Activated CD8-positive, alpha-beta memory T cell treated with anti-CD3 and anti-CD28 coated beads for 24 hours (primary cell): ENCODE measurements at places on chromosomes 16 and 17.

DNA sequence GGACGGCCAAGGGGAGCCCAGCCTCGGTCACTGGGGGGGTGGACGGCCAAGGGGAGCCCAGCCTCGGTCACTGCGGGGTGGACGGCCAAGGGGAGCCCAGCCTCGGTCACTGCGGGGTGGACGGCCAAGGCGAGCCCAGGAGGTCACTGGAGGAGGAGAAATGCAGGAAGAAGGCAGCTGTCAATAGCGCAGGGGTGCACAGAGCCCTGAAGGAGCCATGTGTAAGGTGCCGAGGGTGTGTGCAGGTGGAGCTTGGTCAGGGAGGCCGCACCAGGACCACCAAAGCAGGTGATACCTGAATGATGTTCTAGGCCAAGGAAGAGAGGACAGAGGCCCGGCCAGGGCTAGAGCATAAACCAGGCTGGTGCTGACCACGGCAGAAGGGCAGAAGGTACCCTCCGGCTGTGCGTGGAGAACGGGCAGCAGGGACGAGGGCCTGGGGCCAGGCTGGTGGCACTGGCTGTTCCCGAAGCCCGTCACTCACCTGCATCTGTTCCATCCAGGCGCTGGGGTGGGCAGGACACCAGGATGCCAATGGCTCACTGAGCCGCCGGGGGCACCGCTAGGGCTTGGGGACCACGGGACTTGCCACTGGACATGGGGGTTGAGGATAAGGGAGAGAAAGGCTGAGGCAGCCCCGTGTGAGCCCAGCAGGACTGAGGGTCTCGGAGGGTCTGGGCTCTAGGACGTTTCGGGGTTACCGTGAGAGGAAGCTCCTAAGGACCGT is 5.9 kb upstream of the CCDC57 start:
- DNase-seq = no peak

DNA sequence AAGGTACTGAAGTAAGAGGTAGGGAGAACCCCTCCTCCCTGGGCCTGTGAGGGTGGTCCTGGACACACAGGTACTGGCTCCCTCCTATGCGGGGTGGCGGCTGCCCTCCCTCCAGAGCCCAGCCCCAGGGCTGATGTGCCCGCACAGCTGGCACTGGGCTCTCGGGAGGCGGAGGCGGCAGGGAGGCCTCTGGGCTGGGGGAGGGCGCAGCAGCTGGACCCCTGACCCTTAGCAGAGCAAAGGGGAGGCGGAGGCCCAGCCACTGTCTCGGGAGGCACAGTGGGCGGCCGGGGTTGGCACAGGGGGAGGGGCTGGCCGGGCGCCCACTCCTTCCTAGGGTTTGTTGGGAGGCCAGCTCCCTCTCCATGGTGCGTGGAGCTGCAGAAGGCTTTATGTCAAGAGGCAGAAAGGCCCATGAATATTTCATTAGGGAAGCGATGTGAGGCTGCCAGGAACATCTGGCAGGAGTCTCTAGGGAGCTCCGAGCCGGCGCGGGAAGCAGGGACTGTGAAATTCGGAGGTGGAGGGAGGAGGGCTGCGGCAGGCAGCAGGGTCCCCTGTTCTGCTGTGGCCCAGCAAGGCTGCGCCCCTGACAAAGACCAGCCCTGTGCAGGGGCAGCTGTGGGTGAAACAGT is 44.1 kb upstream of the ACSF3 start:
- DNase-seq = no peak

- DNase-seq = no peak
Measured at GRCh38 chr17:65085397-65085796, 28.9 kb upstream of the GNA13 start.

- no peak for DNase-seq
Measured at GRCh38 chr17:34172390-34172918, 82.6 kb upstream of the CCL2 start.

- DNase-seq = no peak
Measured at GRCh38 chr16:22089910-22090309, 2.4 kb upstream of the VWA3A start.

DNA sequence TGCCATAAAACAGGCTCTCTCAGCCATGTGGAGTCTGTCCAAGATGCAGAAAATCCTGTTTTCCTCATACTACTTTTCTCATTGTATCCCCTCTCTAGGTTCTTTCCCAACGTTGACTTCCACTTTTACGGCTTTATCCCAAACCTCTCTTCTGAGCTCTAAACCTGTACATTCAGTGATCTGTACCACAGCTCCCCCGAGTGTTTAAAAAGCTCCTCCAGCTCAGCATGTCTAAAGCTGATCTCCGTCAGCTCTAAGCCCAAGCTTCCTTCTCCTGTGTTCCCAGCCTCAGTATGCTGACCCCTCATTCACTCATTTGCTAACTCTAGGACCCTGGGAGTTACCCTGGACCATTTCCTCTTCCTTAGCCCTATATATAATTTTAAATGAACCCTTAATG is 144.6 kb downstream of the DNAH9 start:
- DNase-seq = no peak

- no peak for DNase-seq
Measured at GRCh38 chr17:80849119-80849518, 142.5 kb upstream of the CHMP6 start.

DNA sequence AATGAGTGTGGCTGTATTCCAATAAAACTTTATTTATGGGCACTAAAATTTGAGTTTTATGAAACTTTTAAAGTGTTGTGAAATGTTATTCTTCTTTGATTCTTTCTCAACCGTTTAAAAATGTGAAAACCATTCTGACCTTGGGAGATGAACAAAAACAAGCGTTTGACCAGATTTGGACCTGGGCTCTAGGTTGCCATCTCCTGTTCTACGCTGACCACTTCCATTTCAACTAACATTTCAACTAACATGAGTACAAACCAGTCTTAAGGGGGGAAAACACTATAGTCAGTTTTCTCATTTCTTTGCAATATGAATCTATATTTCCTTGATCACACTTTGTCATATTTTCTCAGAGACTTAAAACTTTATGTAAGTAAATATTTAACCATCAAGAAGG is 118.4 kb upstream of the IRX5 start:
- no peak for DNase-seq

GRCh38 chr16:26261621-26262020 is 569.9 kb downstream of the HS3ST4 start:
- DNase-seq = no peak

GRCh38 chr17:56636265-56636664 is 42.8 kb downstream of the NOG start:
- no peak for DNase-seq

DNA sequence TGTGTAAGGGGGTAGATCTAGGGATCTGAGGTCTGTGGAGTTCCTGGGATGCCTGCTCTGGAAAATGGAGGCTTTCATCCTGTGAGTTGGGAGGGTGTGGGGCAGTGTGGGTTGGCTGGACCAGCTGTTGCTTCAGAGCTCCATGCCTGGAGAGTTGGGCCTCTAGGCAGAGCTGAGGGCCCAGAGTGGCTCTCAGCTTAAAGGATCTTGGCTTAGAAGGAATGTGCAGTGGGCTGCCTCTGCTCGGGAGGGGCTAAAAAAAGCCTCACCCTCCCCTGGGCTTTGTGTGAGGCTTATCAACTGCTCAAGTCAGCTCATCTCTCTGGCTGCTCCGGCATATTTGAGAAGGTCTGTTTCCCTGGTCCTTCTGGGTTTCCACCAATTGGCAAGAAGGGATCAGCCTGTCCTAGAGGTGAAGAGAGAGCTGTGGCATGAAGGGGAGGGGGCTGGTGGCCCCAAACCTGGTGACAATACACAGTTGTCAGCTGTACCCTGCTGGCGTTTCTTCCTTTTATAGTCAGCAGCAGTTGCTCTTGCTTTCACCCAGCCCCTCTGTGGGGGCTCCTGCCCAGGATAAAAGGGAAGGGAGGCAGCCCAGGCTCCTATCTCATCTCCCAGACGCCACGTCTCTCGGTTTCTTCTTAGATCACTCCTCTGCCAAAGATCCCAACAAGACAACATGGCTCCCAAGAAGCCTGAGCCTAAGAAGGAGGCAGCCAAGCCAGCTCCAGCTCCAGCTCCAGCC is at the start of gene MYL4:
TSS of gene MYL4 (plus strand) at position 605 of the 745 bp plus-strand sequence. CDS start at position 680, 75 bp downstream.
- no peak for DNase-seq

- DNase-seq = no peak
Measured at GRCh38 chr17:81196505-81197408, 26.0 kb downstream of the CEP131 start.

DNA sequence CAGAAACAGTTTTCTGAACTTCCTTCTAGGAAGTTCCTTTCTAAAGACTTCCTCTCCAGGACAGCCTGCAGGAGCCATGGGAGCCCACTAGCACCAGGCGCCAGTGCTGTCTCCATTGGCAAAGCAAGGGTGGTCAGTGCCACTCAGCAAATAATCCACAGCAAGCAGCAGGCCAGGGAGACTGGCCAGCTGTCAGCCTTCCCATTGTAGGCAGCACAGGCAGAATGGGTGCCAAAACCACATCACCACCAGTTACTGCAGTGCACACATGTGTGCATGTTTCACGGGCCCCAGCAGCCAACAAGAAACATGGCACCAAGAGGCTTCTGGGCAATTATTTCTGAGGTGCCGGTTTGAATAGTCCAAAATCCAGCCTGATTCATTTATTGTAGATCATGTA is 26.7 kb downstream of the DNASE1 start:
- DNase-seq = no peak

- no peak for DNase-seq
Measured at GRCh38 chr17:65666876-65667321, 105.5 kb upstream of the AXIN2 start.

DNA sequence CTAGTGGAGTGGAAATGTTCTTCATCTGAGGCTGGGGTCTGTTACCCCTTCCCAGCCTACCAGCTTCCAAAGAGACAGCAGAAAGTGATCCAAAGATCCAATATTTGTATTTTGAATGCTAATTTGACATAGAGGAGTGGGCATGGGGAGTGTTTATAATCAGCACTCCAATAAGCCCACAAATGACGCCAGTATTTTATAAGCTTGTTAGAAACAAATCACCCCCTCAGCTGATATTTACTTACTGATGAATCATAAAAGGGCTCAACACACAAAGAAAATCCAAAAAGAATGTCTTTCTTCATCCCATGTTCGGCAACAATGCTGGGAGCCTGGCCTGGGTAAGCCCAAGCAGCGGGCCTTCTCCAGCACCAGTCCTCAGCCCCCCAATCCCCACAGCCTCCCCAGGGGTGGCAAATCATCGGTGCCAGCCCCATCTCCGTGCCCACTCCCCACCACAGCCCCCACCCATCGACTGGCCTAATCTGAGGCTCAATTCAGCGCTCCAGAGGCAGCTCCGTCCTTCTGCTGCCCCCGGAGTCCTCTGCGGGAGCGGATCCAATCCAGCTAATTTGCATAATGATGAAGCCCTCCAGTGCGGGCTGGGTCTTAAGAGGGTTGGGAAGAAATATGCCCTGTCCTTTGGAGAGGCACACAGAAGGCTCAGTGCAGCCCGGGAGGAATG is 169.5 kb downstream of the C16orf78 start:
- no peak for DNase-seq

DNA sequence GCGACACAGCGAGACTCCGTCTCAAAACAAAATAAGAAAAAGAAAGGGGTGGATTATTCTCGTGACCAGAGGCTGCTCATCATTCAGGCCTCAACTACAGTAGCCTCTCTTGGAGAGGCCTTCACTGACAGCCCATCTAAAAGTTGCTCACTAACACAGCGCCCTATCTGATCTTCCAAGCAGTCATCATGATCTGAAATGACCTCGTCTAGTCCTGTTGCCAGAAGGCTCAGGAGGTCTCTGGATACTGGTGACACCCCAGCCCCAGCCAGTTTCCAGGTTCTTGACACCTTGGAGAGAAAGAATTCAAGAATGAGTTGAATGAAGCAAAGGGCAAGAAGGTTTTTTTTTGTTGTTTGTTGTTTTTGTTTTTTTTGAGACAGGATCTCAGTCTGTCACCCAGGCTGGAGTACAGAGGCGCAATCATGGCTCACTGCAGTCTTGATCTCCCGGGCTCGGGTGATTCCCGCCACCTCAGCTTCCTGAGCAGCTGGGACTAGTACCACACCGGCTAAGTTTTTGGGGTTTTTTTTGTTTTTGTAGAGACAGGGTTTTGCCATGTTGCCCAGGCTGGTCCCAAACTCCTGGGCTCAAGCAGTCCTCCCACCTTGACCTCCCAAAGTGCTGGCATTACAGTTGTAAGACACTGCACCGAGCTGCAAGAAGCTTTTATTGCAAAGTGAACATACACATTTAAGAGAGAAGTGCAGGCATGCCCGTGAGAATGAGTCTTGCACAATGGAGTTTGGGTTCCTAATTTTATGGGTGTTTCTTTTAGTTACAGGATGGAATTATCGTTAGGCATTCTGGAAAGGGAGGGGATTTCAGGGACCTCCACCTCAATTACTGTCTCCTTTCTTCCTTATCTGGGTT is 2.7 kb upstream of the ZC3H7A start:
- no peak for DNase-seq

DNA sequence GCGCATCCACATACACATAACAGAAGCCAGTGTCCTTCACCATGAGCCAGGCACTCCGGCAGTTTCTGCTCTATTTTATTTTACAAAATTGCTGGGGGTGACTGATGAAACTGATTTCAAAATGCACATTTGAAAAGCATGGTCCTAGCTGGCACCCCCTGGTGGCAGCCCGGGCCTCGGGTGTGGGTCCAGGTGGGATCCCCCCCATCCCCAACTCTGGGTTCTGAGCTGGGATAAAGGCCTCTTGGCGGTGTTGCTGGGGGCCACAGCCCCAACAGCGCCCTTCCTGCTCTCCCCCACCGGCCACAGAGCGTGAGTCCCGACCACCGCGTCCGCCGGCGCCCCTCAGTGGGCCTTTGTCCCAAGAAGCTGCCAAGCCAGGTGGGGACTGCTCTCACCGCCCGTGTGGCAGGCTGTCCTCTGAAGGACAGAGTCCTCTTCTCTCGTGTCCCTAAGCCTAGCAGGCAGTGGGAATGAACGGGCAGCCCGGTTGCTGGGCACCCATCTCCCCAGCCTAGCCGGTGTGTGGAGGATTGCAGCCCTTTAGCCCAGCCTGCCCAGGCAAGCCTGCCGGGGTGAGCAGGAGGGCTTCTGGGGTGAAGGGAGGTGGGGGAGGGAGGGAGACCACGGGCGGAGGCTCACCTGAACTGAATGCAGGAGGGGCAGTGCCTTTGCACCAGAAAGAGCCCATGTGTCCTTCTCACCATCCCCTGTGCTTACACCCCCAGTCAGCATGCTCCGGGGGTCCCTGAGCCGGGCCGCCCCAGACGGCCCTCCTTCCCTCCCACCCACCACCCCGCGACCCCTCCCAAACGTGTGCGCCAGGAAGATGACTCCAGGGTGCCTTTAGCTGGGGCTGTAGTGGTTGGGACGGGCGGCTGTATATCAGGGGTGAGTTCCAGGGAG is 898 bp downstream of the SNAI3 start:
- DNase-seq = peak; percentile 82

DNA sequence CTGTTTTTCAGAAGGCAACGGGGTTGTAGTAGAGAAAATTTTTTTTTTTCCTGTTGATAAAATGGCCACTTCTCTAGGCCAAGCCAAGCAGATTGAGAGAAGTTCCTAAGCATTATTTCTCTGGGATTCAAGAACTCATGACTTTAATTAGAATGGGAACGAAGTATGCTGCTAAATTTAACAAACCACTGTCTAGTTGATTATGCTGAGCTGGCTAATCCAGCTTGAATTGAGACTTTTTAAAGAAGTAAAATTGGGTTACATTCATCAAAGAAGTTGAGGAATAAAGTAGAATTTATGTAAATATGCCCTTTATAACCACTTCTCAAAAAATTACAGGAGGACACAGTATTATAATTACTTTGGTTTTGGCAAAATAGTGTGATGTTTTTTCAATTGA is 83.1 kb downstream of the SYCE1L start:
- DNase-seq = no peak

- DNase-seq = no peak
Measured at GRCh38 chr16:12268606-12269005, 292.1 kb downstream of the SNX29 start.
